Psoas muscle (tissue), 8 donors: ENCODE measurements at places on chromosomes 4 and X. TPM values are rescaled to one million over a fixed set of nuclear protein-coding genes. Genes with fewer than 3 reads are reported as not detected.
A peak's percentile ranks its signal among the peaks of the same experiment; 100 is the strongest.

GRCh38 chrX:65634732-65635131, 32.7 kb upstream of the MSN start:
- no peak for DNase-seq

DNA sequence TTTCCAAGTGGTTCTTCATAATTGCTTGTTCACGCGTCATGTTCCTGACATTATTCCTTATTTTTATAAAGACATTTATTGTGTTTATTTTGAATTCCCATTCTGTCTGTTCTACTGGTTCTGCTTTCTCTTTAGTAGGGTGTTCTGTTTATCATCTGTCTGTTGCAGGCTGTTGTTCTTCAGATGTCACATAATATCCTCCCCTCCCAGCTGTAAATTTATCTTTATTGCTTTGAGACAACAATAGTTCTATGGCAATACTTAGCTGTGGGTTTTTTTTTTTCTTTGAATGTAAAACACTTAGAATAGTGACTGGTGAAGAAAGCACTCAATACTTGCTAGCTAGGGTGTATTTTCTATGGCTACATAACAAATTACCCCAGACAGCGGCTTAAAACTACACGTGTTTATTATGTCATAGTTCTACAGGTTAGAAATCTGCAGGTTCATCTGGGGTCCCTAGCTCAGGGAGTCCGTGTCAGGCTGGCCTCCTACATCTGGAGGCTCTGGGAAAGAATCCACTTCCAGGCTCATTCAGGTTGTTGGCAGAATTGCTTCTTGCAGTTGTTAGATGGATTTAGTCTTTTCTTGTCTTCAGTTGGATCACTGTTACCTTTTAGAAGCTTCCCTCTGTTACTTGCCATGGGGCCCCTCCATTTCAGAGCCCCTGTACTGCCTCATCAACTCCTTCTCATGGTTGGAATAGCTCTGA, 63.4 kb upstream of the ENPEP start:
- DNase-seq, result no peak

GRCh38 chr4:113256946-113257345, 207.5 kb downstream of the ANK2 start:
- no peak for DNase-seq

DNA sequence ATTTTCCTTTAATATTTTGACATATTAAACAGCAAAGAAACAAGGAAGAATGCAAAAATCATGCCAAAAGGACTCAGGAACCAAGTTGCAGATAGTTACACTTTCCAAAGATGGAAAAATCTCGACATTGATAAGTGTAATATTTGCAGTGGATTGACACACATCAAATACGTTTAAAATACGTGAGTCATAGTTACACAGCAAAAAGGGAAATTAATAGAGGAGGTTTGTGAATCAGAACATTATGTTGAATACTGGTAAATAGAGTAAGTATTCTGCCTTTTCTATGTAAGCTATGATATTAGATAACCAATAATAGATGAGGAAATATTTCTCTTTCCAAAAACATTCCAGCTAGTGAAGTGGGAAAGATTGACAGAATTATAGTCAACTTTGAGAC, 1761.3 kb upstream of the IGFBP7 start:
- no peak for DNase-seq

- DNase-seq, result no peak
These were observed 115.4 kb downstream of the STPG2 start for GRCh38 chr4:98027827-98028226.

DNA sequence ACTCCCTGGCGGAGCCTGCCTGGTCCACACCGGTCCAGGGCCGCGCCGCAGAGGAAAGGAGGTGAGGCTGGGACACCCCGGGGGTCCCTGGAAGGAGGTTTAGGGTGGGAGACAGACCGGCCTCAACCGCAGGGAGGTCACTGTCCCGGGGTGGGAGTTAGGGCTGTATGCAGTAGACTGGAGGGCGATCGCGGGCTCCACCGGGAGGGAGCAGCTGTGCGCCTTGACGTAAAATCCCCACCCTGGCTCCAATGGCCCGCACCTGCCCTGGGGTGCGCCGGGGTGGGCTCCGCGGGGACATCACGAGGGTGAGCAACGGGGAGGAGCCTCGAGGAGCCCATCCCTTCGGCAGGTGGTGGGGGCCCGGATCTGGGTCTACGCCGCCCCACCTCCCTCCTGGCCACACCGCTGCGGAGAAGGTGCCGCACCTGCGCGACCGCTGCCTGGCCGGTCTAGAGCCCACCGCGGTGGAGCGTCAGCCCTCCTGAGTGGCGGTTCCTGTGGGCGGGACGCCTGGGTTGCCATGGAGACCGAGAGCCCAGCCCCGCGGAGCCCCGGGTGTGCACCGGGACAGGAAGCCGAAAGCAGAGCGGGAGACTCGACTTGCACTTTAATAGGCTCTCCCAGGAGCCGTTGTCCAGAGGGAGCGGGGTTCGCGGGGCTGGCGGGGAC, 105.1 kb downstream of the ADRA2C start:
- no peak for DNase-seq

DNA sequence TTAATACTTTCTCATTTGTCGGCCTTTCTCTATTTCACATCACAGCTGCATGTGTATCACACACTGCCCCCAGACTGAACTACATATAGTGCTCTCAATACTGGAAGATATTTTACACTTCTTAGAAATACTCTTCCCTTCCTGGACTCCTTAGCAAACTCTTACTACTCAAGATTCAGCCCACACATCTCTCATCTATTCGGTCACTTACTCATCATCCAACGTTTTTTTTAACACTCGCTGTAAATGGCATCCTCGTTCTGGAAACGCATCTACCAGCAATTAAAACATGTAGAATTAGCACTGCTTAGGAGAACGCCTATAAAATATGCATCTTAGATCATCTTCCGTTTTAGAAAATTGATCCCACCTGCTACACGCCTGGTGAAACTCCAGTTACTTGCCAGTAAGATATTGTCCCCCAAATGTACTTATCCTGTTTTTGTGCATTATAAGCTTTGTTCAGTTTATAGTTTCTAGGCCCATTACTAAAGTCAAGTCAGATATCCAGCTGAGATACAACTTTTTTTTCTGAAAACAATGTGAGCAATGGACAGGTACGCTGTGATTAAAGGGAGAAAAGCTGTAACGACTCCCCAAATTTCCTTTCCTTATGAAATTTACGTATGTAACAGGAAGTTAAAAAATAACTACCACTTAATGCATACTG, 1.0 kb downstream of the LRP2BP start:
- no peak for DNase-seq

DNA sequence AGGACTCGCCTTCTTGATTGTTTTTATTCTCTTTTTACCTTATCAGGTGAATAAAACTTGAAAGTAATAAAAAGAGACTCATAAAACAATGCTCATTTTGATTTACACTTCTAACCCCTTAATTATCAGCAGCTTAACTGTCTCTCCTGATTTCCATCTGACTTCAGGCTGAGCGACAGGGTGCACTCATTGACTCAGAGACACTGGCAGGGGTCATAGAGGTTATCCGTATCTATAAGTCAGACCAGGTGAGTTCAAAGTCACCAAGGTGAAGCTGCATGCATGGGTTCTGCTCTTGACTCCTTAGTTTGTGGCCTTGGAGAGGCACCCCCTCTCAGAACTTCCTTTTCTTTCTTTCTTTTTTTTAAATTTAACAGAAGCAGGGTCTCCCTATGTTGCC, 116.4 kb upstream of the SLC34A2 start:
- no peak for DNase-seq

DNA sequence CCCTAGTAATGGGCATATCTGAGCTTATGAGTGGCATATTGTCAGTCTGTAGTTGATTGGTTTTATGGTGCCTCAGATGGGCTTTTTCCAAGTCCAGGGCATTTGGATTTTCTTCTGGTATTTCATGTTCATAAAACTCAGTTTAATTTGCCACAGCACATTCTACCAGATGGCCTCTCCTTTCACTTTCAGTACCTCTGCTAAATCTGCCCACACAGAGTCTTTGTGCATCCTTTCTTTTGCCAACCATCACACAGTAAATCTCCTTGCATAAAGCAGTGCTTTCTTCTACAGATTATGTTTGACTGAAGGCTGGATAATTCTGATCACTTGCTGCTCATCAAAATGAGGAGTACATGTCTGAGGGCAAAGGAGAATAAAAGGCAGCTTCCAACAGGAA, 98.2 kb downstream of the HS6ST2 start:
- no peak for DNase-seq

- no peak for DNase-seq
These were observed 1209.6 kb downstream of the PCDH7 start for GRCh38 chr4:31929676-31930345.

DNA sequence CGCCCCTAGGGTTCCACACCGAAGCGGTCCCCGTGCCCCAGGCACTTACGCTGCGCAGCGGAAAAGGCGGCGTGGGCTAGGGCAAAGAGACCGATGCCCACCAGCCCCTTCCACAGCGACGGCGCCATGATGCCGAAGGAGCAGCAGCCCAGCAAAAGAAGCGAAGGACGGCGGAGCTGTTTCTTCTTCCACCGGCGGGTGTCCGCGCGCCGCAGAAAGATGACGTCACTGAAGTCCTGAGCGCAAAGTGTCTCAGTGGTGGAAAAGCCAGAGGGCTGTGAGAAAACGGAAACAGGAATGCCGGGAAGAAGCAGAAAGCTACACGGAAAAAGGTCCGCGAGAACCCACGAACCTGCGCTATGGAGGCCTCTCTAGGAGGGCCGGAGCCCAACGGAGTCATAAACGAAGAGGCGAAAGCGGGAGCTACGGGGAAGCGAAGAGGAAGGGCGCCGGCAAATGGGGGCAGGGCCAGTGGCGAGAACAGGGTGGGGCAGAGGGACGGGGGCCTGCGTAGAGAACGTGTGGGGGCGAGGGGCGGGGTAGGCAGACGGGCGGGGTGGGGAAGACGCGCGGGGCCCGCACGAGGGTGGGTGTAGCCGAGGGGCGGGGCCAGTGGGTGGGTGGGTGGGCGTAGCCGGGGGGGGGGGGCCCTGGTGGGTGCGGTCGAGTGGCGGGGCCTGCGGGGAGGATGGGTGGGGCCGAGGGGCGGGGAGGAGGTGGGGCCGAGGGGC, at the start of gene MMGT1:
Gene MMGT1 (minus strand): TSS at position 441 of the 731 bp plus-strand sequence. CDS start 313 bp downstream, at position 128.
- peak; percentile 80 for DNase-seq

GRCh38 chr4:168163106-168163505, 70.8 kb downstream of the ANXA10 start:
- DNase-seq, result no peak

The AMBN gene
- polyA plus RNA-seq, result not detected

The CXCL11 gene
- polyA plus RNA-seq, result not detected

The BEX1 gene
- polyA plus RNA-seq, result 0.12 TPM

The GABRB1 gene
- not detected for polyA plus RNA-seq
